Stimulated activated naive CD8-positive, alpha-beta T cell treated with anti-CD3 and anti-CD28 coated beads, Interleukin-15, Interleukin-2, amounts not matched to agents 100 U/mL and 50 U/mL, for 24 hours (primary cell): ENCODE measurements at places on chromosomes 12 and 14.

DNA sequence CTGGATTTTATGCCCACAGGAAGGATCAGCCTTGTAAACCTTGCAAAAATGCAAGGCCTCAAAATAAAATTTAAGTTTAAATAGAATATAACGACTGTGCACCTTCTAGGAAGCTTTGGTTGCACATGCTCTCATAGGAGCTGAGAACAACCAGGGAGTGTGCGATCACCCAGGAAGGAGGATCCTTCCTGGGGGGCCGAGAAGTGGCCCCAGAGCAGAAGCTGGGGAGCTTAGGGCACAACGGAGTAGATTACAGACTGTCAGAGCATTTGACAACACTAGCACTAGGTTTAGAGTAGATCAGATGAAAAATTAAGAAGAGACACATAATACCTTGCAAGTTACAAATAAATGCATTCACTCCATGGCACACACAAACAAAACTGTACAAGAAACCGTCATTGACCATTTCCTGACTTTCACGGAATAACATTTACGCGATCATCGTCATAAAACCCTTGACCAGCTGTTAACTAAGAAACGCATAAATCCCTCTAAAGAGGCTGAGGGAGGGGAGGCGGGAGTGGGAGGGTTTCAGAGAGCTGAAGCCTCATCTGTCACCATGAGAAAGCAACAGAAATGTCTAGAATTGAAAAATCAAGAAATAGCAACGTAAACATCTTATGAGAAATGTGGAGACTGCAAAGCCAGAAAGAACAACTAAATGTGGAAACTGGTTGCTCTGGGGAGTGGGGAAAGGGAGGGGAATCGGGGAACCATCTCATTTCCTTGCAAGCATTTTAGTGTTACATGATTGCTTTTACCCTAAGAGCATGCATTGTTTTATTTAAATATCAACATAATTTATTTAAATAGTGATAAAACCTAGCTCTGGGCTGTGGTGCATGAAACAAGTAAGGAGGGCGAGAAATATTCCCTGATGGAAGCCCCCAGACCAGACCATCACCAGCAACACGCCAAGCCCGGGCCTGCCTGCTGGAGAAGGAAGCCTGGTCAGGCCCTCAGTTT, 13.1 kb upstream of the CCDC85C start:
- no peak for DNase-seq

- DNase-seq: no peak
These were observed 194.7 kb downstream of the BCL11B start for GRCh38 chr14:99077076-99077843.

DNA sequence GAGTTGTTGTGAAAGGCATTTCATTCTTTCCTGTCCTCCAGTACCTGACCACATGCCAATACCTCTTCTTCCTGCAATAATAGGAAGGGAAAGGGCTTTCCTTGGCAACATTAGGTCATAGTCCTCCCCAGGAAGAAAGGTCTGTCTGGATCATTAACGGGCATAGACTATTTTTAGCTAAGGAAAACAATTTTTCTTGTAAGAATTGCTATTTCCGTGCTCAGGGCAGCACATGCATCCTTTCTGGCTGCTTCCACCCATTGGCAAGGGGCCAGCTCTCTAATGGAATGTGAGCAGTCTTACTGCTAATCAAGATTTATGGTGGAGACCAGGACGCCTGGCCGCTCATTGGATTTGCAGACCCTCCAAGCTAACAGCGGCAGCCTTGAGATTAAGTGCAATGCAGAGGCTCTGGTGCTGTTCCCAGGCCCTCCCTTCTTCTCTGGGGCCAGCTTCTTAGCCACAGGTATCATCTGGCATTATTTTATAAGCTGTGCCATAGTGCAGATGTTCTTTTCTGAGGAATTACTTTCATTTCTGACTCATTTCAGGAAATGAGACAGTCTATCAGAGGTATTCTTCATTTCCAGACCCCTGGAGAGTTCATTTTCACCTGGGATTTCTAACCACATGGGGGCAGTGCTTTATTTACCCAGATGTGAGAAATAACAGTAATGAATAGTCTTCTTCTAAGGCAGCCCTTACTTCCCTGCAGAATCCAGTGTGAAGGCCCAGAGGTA, 52.9 kb downstream of the ANO6 start:
- no peak for DNase-seq

- no peak for DNase-seq
These were observed 15.5 kb downstream of the GLIPR1L1 start for GRCh38 chr12:75349946-75350345.

- no peak for DNase-seq
These were observed 64.0 kb downstream of the PTPN11 start for GRCh38 chr12:112482733-112483132.

GRCh38 chr14:49405291-49405690, 180.9 kb downstream of the RPS29 start:
- DNase-seq: no peak

DNA sequence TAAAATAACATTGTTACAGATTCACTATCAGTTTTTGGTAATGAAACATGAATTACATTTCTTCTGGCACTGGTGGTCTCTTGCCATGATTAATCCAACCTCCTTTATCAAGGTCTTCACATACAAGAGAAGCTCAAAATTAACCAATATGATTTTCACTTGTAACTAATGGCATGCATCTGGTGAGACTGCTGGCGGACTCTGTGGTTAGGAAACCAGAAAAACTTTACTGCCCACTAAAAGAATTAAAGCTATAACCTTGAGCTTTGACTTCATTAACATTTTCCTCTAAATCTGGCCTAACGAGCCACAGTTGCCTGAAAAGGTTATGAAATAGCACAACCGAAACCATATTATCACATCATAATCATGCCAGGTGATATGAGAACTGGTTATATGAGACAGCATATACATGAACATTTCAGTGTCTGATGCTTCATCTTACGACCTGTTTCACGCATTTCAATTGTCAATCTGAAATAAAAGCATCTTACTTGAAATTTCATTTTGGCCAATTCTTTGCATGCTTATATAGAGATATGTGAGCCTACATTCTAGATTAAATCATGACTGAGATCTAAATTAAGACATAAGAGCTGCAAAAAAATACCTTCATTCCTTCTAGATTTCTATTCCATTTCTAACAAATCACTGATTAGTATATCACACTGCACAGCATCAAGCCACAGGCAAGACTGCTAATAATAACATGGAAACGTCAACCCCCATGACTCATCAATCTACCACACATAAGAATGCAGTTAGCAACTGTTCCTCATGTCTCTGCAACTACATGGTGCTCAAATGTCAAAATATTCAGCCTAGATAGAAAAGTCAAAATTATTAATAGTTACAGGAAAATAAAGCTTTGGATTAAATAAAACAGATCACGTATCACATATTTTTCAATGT, 89.3 kb downstream of the OSBPL8 start:
- DNase-seq: no peak

GRCh38 chr12:97541366-97541765, 78.8 kb downstream of the RMST start:
- no peak for DNase-seq

- no peak for DNase-seq
These were observed 15.7 kb upstream of the MAX start for GRCh38 chr14:65117769-65118745.

DNA sequence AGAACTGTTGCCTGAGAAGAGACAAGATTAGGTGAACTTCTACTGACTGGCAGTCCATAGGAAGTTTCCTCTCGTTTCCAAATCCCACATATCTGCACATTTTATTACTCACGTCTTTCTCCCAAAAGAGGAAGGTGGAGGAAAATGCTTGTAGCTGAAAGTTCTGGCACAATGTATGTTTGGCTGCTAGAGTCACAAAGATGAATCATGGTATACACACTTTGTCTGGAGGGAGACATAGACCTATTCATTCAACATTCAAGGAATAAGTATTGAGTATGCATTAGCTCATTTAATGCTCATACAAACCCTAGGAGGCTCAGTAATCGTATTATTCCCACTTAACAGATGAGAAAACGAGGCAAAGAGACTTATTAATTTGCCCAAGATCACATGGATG, 291.8 kb downstream of the FOXN3 start:
- DNase-seq: no peak
